ENCODE measurements at places on chromosomes 1 and 21. TPM values are rescaled to one million over a fixed set of nuclear protein-coding genes. Genes with fewer than 3 reads are reported as not detected.

DNA sequence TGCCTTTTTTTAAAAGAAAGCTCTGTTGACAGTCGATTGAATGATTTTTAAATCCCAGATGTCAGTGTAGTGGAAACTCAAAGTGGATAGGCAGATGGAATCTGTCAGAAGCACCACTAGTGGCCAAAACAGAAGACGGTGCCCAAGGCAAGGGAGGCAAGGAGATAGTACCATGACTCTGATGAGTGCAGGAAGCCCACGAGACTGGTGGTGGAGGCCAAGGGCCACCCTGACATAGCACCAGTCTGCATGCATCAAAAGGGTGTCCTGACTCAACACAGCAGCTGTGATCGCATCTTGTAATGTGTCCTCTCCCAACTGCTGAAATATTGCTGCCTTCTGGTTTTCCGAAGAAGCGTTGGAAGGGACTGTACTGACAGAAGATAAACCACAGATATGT lies 124.1 kb upstream of the PAPPA2 start:
- H3K4me3 ChIP-seq = no peak overlapping the region
- no peaks in the 10 kb centered on the region for H3K27me3 ChIP-seq
- no peak for DNase-seq
- peaks cover 3% of the 10 kb centered on the region for H3K36me3 ChIP-seq
- no peak overlapping the region for H3K27ac ChIP-seq

DNA sequence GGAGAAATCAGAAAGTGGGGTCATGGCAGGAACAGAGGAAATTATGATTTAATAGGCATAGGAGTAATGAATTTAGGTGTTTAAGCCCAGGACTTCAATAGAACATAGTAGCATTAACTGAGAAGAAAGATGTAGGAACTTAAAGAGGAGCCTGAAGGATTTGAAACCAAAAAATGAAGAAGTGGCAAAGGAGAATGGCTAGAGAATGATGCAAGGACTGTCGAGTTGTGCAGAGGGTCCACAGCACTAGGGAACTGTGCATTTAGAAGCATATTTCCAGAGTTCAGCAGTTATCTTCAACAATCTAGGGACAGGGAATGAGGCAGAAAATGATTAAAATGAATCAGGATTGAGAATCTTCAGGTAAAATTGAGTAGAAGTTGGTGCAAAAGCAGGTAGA lies 328.1 kb upstream of the LYPLAL1 start:
- H3K4me1 ChIP-seq = no peaks in the 10 kb centered on the region
- no peaks in the 10 kb centered on the region for H3K36me3 ChIP-seq
- H3K4me3 ChIP-seq = no peak overlapping the region
- no peaks in the 10 kb centered on the region for H3K27me3 ChIP-seq
- no peak for DNase-seq

GRCh38 chr1:75345538-75346292 lies 211.5 kb downstream of the LHX8 start:
- H3K36me3 ChIP-seq = peaks cover 4% of the 10 kb centered on the region
- no peak overlapping the region for H3K4me3 ChIP-seq

DNA sequence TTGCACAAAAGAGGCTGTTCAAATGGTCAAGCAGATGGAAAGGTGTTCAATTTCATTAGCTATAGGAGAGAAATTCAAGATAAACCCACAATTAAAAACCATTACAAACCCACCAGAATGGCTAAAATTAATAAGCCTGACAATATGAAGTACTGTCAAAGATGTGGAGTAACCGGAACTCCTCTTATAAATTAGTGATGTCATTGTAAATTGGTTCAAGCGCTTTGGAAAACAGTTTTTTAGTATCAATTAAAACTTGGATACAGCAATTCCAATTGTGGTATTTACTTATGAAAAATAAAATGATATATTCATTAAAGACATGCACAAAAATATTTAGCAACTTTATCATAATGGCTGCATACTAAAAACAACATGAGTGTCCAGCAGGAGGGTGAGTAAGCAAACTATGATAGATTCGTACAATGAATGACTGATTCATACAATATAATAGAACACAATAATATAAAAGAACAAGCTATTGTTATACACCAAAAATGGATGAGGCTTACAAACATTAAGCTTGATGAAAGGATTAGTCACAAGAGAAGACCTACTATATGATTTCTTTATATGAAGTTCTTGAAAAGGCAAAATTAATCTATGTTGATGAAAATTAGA lies 38.4 kb upstream of the FGGY start:
- no peak overlapping the region for H3K27ac ChIP-seq
- no peak for DNase-seq
- no peaks in the 10 kb centered on the region for H3K27me3 ChIP-seq
- H3K4me1 ChIP-seq = peaks cover 17% of the 10 kb centered on the region

The SH3BGR gene
- total RNA-seq = 4.8 TPM

DNA sequence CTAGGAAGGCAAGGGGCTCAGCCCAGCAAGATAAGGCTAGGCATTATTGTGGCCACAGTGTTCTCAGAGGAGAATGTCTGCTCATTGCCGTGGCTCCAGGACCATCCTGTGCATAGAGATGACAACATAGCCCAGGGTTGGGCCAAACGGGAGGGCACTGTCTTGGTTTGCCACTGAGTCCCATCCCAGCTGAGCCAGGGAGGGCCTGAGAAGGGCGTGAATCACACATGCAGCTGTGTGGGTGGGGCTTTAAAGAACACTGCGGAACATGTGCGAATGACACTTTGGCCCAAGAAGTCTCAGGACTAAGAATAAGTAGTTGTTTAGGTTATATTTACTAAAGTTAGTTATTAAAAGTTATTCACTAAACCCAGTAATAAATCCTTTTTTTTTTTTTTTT lies 18.5 kb downstream of the CHAF1B start:
- no peaks in the 10 kb centered on the region for H3K4me1 ChIP-seq
- no peak for DNase-seq
- no peaks in the 10 kb centered on the region for H3K27me3 ChIP-seq
- H3K4me3 ChIP-seq = no peak overlapping the region
- peak overlapping the region; percentile 48 for H3K27ac ChIP-seq

DNA sequence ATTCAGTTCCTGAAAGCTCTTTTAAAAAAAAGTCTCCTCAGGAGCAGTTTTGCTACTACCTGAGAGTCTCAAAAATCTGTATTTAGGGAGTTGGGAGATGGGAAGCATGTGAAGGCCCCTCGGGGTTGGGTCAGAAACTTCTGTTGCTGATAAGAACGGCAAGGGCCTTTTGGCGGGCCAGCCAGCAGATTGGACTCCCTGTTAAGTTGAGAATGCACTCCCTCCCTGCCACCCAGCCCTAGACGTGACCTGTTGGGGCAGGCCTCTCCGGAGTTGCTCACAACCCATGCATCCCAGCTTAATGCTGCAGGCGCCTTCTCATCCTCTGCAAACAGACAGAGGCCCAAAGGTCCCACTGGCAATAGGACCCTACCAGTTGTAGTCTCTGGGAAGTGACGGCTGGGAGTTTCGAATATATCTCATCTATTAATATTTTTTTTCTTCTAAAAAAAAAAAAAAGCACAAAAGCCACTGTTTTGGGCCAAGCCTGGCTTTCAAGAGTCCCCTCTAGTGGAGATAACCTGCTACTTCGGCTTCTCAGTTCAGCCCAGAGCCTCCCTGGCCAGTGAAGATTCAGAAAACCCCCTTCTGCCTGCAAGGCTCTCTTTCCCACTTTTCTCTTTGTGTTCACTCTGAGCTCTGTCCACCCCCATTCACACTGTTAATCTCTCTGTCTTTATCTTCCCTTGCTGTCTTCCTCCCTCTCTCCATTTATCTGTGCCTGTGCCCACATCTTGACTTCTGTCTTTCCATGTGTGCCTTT lies 5.3 kb downstream of the PLXNA2 start:
- H3K36me3 ChIP-seq = no peaks in the 10 kb centered on the region
- H3K27ac ChIP-seq = no peak overlapping the region
- peak; percentile 51 for DNase-seq
- no peak overlapping the region for H3K4me3 ChIP-seq

DNA sequence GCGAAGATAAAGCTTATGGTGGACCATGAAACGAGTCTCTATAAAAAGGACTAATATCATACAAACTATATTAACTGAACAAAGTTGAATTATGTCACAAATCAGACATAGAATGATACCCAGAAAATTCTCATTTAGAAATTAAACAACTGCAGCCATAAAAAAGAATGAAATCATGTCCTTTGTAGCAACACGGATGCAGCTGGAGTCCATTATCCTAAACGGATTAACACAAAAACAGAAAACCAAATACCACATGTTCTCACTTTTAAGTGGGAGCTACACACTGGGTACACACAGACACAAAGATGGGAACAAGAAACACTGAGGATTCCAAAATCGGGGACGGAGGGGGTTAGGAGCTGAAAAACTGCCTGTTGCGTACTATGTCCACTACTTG lies 11.5 kb downstream of the COP1 start:
- H3K4me1 ChIP-seq = peaks cover 14% of the 10 kb centered on the region
- H3K27me3 ChIP-seq = no peaks in the 10 kb centered on the region
- no peak overlapping the region for H3K4me3 ChIP-seq

The LRRN2 gene
- 3.4 TPM for total RNA-seq

DNA sequence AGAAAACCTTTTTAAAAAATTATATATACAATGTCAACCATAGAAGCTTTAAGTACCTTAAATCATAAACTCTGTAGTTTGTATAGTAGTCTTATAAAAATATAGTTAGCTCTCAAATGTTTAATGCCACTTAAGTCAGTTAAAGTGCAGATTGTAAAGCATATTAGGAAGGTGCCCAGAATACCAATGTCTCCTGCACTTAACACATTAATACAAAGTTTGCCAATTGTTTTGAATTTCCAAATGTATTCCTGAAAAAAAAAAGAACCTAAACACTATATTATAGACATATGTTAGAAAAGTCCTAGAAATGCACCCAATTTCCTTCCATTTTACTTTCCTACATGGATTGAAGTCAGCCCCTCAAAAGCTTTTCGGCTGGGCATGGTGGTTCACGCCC lies 12.1 kb downstream of the F3 start:
- no peaks in the 10 kb centered on the region for H3K27me3 ChIP-seq
- H3K27ac ChIP-seq = no peak overlapping the region
- H3K4me1 ChIP-seq = peaks cover 21% of the 10 kb centered on the region
- no peak for DNase-seq
- H3K4me3 ChIP-seq = no peak overlapping the region

The NRDC gene
- total RNA-seq = 179 TPM

The DLGAP3 gene
- 9.7 TPM for total RNA-seq

- DNase-seq = no peak
- H3K4me1 ChIP-seq = no peaks in the 10 kb centered on the region
- peaks cover 14% of the 10 kb centered on the region for H3K36me3 ChIP-seq
- H3K27ac ChIP-seq = no peak overlapping the region
- H3K27me3 ChIP-seq = no peaks in the 10 kb centered on the region
Measured at GRCh38 chr1:175944591-175944990, 201.2 kb upstream of the TNR start.

The SLC44A5 gene
- 1.6 TPM for total RNA-seq

The GNL2 gene
- 72.3 TPM for total RNA-seq

GRCh38 chr1:70718086-70718630 lies 307.1 kb downstream of the CTH start:
- H3K36me3 ChIP-seq = no peaks in the 10 kb centered on the region
- DNase-seq = no peak
- H3K27ac ChIP-seq = no peak overlapping the region
- H3K4me1 ChIP-seq = peaks cover 5% of the 10 kb centered on the region
- H3K27me3 ChIP-seq = no peaks in the 10 kb centered on the region

The PBXIP1 gene
- total RNA-seq = 26.5 TPM

GRCh38 chr1:219659005-219659600 lies 46.2 kb upstream of the ZC3H11B start:
- H3K27me3 ChIP-seq = no peaks in the 10 kb centered on the region
- H3K27ac ChIP-seq = no peak overlapping the region
- H3K4me3 ChIP-seq = no peak overlapping the region
- no peak for DNase-seq

DNA sequence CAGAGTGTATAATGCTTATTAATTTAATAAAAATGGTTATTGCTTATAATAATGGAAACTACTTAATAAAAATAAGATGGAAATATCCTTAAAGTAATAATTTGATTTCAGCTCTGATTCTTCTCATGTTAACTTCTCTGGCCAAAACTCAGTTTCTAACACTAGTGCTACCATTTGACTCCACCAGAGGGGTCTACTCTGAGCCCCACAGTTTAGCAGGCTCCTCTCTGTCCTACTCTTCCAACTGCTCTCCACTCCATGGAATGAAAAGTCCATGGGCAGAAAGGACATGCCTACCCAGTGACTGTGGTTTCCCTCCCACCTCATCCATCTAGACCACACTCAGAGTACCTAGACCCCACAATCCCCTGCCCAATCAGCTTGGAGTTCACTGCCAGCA lies 489.1 kb upstream of the CAMK1G start:
- no peaks in the 10 kb centered on the region for H3K36me3 ChIP-seq
- no peak overlapping the region for H3K4me3 ChIP-seq
- no peak for DNase-seq
- H3K4me1 ChIP-seq = 0 out of 2 replicates have a peak, but pooled peaks cover 3% of the 10 kb centered on the region
- H3K27ac ChIP-seq = no peak overlapping the region

DNA sequence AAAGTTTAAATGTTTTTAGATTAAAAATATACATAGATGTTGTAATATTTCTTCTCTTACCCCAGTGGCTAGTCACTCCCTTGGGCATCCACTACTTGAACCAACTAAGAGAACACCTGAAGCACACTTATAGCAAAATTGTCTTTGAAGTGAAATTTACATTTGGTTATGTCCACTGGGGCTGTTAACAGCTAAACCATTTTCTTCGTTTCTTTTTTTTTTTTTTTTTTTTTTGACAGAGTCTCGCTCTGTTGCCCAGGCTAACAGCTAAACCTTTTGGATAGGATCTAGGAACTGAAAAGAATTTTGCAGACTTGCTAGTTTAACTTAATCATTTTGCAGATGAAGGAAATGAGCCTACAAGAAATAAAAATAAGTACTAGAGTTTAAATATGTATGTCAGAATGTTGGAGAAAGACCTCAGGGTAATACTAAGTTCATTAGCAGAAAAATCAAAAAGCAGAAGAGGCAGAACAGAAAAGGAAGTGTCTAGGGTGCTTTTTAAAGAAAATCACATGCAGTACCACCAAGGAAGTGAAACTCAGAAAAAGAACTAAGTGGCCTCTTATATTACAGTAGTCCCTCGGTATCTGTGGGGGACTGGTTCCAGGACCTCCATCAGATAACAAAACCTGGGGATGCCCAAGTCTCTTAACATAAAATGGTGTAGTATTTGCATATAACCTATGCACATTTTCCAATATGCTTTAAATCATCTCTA lies 11.8 kb downstream of the DRAM2 start:
- DNase-seq = no peak
- H3K36me3 ChIP-seq = peaks cover 48% of the 10 kb centered on the region
- H3K4me3 ChIP-seq = no peak overlapping the region
- peaks cover 14% of the 10 kb centered on the region for H3K4me1 ChIP-seq
- no peaks in the 10 kb centered on the region for H3K27me3 ChIP-seq
- no peak overlapping the region for H3K27ac ChIP-seq

DNA sequence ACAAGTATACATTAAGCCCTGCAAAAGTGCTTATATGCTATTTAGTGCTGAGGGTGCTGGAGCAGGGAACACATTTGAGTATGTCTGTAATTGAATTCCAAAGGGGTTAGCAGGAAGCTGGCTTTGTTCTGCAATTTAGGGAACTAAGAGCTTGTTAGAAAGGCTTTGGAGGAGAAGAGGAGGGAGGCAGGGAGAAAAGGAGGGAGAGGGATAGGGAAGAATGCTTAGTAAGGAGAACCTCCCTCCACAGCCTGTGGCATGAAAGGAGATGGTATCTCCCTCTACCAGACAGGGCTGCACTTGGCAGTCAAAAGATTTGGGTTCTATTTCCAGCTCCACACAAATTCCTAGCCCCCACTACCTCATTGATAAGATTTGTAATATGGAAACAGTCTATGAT lies 217.8 kb downstream of the DAB1 start:
- DNase-seq = no peak
- H3K36me3 ChIP-seq = no peaks in the 10 kb centered on the region
- no peak overlapping the region for H3K4me3 ChIP-seq
- peaks cover 88% of the 10 kb centered on the region for H3K27me3 ChIP-seq
- H3K4me1 ChIP-seq = peaks cover 40% of the 10 kb centered on the region
- no peak overlapping the region for H3K27ac ChIP-seq
